ENCODE measurements at places on chromosomes 3 and 15. TPM values are rescaled to one million over a fixed set of nuclear protein-coding genes. Genes with fewer than 3 reads are reported as not detected.

DNA sequence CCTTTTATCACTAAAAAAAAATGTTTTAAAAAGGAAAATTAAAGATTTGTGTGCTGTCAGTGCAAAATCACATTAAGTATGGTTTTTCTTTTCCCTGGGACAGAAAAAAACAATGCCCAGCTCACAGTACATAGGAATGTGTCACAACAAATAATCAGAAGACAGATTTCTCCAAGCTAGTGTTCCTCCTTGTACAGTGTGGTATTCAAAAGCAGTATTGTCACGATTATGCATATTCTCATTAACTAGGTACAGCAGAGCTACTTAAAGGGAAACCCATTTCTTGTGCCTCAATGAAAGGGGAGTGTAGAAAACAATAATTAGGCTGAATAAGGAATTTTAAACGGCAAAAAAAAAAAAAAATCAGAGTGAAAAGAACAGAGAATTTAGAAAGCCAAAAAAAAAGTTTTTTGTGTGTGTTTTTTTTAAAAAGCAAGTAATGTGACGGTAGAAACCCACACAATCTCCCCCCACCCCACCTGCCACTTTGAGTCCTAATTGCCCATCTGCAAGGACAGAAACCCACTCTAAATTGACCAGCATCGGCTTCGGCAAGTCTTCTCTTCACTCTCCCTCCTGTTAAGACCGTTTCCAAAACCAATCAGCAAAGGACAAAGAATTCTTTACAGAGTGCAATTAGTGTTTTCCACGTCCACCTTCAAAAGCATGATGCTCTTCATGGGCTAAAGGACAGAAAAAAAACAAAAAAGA lies 41.0 kb downstream of the EIF4E3 start:
- DNase-seq, result no peak

GRCh38 chr3:114902691-114903101 lies 244.4 kb downstream of the ZBTB20 start:
- no peak for DNase-seq

DNA sequence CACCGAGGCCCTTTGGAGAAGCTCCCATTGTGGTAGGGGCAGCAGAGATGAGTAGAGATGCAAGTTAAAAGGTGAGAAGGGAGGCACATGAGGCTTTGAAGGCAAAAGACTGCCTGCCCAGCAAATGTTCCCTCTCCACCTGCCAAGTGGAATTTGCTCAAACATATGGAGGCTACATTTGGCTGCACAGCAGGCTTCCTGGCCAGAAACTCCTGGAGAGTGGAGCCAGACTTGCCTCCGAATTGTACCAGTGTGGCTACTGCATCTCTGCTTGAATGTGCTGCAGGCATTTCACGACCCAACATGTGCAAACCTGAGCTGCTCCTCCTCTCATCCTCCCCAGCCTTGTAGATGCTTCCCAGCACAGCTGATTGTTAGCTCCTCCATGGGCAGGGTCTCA lies 229.2 kb downstream of the ZNF621 start:
- no peak for DNase-seq

DNA sequence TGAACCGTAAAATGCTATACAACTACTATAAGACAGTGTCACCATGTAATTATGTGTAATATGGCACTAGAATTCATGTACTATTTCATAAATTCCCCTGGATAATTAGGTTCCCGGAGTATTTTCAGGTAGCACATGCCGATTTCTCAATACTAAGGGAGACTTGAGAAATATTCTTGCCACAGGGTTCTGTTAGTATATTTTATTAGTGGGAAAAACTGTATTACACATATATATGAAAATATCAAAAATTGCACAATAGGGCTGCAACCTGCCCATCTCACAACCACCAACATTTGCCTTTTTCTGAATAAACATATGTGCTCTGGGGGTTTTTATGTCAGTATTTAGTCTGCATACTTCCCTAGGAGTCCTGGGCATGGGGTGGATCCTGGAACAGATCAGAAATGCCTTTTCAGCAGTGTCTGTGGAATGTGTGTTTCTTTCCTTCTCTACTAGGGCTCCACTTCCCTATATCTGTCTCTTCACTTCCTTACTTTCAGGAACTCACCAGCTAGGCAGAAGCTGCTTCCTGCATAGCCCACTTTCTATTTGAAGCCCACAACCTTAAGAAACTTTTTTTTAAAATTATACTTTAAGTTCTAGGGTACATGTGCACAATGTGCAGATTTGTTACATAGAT lies 87.5 kb downstream of the RPL39L start:
- DNase-seq, result no peak

GRCh38 chr15:65783872-65784271 lies 8.2 kb downstream of the DENND4A start:
- no peak for DNase-seq

GRCh38 chr3:549636-550035 lies 353.1 kb downstream of the CHL1 start:
- no peak for DNase-seq

- no peak for DNase-seq
Observed at GRCh38 chr3:123202451-123202850, 708 bp downstream of the SEC22A start.

DNA sequence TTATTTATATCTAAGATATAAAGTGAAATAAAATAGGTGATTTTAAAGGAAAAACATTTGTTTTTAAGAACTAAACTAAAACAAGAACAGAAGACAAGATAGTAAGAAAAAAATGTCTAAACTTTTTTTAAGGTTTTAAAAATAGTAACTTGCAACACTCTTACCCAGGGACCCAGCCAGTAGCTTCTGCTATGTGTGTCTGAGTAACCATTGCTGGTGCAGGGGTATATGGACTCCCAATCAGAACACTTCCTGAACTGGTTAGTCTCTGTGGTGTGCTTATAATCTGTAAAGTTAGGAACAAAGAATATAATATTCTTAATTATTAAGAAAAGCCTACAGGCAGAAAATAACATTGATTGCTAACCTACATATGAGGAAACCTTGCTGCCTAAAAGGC lies 118.4 kb downstream of the ATP1B3 start:
- DNase-seq, result no peak

DNA sequence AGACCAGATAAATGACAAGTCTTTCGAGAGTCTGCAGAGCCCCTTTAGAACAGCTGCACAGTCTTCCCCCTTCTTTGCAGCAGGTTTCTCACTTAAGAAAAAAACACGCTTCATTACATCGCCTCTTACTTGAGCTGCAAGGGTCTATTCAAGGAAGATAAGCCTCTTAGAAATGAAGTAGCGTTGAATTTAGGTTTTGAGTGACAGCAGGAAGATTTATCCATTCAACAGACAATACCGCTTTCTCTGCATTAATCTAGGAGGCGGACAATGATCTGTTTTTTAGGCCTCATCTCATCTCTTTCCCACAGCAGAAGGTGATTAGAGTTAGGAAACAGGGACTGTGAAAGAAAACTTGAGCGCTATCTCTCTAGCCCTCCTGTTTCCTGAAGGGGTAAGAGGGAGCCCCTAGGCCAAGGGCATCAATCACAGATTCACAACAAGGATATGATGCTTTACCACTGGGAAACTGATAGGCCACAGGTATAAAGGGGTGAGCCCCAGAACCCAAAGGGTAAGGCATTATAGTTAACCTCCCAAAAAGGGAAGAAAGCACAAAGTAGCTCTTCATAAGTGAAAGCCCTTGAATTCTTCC lies 84.3 kb downstream of the MECOM start:
- no peak for DNase-seq

GRCh38 chr3:134079111-134079547 lies 49.4 kb upstream of the SLCO2A1 start:
- no peak for DNase-seq

GRCh38 chr3:140585828-140586227 lies 92.0 kb upstream of the TRIM42 start:
- DNase-seq, result no peak

FOXL2 gene
- not detected for total RNA-seq

ABI3BP gene
- 18.2 TPM for total RNA-seq

TNNC1 gene
- not detected for total RNA-seq

GOLGA6D gene
- total RNA-seq, result not detected

WDR93 gene
- not detected for total RNA-seq

NOX5 gene
- total RNA-seq, result 5.0 TPM

ANKRD34C gene
- not detected for total RNA-seq

PIGZ gene
- total RNA-seq, result 44.8 TPM

Data from Peyer's patch (tissue), 4 donors.